ENCODE measurements at places on chromosomes 4 and X.

GRCh38 chrX:154805696-154806091 is 409 bp upstream of the MPP1 start:
- DNase-seq: no peak

- peak; percentile 19 for DNase-seq
Measured at GRCh38 chrX:151713849-151714248, 2.0 kb upstream of the FATE1 start.

- no peak for DNase-seq
Measured at GRCh38 chr4:54446581-54446980, 211.2 kb upstream of the KIT start.

DNA sequence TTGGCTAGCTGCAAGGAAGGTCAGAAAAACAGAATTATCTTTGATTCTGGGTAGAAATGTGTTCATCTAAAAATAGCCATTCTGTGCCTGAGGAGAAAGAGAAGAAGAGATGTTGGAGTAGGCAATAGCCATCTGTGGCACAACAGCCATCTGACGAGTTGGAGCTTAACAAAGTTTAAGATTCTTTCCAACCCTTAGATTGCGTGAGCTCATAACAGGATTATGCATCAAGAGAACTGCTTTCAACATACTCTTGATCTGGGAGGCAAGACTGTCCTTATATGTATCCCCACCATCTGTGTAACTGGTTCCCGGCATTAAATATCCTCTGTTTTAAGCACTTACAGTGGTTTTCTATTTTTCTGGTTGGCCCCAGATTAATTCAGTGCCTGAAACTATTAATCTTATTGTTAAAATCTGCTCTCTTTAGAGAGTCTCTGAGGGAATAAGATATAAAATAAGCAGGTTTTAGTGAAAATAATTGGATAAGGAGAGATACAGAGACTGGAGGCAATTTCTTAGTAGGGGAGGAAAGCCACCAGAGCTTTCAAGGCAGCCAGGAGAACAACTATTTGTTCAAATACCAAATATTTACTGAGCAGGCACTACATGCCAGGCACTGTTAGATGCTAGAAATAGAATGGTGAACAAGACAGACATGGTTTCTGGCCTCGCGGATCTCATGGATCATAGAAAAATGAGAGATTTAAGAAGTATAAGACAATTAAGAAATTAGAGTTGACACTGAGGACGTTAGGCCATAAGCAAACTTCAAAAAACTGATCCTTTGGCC is 398.0 kb downstream of the SMARCA1 start:
- DNase-seq: no peak

DNA sequence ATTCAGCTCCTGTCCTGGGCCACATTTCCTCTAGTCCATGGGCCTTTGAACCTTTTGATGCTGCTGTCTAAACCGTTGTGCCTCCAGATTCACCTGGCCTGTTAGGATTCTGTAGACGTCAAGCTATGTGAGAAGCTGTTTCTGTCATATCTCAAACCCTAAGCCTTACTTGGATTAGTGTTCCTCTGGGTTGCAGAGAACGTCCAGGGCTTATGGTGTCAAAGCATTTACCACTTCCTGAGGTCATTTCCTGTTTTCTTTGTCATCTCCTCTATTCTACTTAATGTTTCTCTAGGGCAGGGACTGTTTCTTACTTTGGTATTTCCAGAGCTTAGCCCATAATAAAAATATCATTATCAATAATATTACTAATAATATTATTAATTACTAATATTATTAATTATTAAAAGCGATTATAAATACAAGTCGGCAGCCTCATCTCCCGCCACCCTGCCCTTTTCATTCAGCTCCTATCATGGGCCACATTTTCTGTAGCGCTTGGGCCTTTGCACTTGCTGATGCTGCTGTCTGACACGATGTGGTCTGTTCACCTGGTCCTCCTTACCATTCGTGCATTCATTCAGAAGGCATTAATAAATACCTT is 19.1 kb downstream of the PRIMPOL start:
- peak; percentile 59 for DNase-seq

DNA sequence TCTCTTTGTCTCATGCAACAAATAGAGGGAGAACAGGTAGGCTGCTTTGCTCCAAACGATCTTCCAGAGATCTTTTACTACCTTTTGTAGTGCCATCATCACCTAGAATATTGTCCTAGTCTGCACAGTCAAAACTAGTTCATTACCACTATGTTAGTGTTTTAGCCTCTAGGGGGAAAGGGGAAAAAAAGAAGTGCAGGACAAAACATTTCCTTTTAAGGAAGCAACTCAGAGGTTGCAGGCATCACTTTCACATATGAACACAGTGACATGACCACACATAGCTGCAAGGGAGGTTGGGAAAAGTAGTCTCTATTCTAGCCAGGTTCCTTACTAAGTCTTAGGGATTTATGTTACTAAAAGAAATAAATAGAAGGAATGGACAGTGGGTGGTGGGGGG is 39.3 kb upstream of the RAP2C start:
- DNase-seq: no peak

GRCh38 chr4:6153874-6154273 is 46.5 kb downstream of the JAKMIP1 start:
- no peak for DNase-seq

DNA sequence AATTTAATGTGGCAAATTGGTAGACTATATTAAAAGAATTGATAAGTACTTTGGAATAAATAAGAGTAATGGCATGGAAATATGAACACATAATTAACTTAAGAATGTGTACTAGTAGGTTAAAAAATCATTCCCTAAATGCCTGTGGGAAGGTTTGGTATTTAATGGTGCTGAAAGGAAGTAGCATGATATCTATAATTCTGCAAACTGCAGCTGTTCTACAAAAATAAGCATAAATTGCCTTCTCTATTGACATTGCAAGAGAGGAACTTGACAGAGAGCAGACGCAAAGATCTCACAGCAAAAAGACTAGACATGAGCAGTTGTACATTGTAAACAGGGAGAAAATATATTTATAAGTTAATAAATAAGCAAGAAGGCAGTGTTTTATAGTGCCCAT is 752.5 kb upstream of the PCDH10 start:
- no peak for DNase-seq

DNA sequence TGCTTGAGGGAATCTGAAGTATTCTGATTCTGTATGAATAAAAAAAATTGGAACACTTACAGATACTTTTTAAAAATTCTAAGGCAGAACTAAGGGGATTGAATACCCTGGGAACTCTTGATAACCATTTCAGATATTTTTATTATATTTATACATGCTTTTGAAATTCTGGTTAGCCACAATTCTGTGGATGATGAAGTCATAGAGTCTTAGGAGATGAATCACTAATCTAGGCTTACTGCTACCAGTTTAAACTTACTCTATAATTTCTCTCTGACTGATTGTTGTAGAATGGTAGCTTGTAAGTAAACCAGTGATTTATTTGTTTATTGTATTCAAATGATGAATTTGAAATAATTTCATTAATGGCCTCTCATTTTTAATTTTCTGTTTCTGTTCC is 11.4 kb upstream of the SLAIN2 start:
- DNase-seq: no peak

DNA sequence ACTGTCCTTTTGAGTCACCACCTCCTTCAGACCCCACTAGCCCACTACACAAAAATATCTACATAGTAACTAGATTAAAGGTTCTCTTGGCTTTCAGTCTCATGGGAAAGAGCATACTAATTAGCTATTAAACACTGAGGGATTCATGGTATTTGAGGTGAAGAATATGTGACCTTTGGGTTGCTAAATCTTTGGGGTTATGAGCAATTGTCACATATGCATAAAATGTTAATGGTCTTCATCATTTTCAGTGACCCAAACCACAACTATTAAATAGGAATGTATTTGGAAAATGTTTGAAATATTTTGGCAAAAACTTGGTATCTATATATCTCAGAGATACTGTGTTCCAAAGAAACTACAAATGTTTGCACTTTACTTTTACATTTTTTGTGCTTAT is 365.1 kb downstream of the MAGEB5 start:
- no peak for DNase-seq

- no peak for DNase-seq
Measured at GRCh38 chrX:154419688-154420401, 8.5 kb downstream of the TAFAZZIN start.

DNA sequence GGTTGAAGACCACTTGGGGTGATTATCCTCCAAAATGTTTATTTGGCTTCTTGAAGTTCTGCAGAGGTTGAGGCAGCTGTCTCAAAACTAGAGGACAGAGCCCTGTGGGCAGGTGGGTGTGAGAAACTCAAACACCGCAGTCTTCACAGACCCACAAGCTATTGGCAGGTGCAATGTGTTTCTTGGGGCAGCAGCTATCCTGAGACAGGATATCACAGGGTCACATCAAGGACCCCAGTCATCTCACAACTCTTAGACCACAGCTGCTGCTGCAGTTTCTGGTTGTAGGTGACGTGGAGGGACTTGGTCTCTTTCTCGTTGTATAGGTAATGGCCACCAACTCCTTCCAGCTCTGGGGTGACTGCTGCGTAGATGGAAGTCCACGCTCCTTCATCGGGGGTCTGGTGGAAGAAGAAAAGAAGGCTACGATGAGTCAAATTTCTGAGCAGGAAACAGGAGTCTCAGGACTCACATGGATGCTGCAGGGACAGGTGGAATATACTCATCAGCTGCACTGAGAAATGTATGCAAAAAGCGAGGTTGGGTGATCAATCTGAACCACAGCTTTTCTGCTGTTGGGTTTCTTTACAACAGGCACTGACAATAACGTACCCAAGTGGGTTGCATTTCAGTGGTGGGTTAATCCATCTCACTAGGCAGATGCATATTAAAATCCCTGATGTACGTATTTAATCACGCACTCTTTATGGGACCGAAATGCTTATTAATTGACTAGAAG is 279.8 kb downstream of the DHRSX start:
- DNase-seq: no peak

DNA sequence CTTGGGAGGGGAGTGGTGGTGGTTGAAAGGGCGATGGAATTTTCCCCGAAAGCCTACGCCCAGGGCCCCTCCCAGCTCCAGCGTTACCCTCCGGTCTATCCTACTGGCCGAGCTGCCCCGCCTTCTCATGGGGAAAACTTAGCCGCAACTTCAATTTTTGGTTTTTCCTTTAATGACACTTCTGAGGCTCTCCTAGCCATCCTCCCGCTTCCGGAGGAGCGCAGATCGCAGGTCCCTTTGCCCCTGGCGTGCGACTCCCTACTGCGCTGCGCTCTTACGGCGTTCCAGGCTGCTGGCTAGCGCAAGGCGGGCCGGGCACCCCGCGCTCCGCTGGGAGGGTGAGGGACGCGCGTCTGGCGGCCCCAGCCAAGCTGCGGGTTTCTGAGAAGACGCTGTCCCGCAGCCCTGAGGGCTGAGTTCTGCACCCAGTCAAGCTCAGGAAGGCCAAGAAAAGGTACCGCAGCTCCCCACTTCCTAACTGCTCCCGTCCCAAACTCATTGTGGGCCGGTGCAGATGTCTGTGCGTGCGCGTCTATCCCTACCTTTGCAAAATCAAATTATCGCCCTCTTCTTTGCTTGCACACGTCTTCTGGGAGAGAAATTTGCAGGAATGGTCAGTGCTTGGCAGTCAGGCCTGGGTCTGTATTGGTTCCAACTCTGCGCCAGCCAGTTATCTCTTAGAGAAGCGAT is 533 bp downstream of the IL15 start:
- DNase-seq: no peak

DNA sequence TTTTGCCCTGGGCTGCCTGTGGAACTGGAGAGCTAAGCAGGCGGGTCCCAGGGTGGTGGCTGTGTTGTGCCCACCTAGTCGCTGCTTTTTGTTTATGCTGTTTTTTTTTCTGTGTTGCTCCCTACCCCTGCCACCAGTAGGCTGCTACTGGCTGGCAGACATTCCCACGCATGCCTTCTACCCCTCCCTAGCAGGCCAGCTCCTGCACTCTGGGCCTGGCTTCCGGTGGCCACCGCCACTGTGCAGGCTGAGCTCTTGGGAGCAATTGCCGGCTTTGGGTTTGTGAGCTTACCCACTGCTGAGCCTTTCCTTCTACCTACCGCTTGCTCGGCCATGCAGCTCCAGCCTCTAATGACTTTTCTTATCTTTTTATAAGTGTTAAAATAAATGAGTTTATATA is 57.6 kb downstream of the RBM46 start:
- no peak for DNase-seq

GRCh38 chrX:55778322-55778721 is 60.8 kb downstream of the RRAGB start:
- no peak for DNase-seq

- DNase-seq: no peak
Measured at GRCh38 chrX:143663755-143664154, 27.9 kb upstream of the SLITRK4 start.

- DNase-seq: no peak
Measured at GRCh38 chr4:48509543-48509942, 19.5 kb downstream of the ZAR1 start.

- peak; percentile 76 for DNase-seq
Measured at GRCh38 chr4:89303177-89303576, 4.4 kb downstream of the GPRIN3 start.

DNA sequence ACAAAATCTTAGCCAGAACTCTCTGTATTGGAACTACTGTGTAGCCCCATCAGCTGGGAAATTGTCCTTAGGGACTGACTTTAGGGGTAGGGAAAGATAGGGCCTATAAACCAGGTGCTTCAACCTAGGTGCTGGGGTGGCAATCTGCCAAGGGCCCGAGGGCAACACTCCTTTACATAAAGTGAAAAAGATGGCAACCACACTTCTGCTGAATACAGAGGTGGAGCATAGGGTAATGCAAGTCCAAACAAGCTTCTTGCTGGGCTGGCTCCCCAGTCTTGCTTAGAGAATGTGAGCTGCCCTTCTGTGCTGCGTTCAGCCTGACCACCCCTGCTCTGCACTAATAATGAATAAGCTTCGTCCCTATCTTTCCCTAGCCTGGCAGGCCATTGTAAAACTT is 9.8 kb downstream of the ZBTB33 start:
- DNase-seq: no peak

Measured in activated CD8-positive, alpha-beta T cell treated with anti-CD3 and anti-CD28 coated beads, Interleukin-2, amount 10 ng/mL, durations not matched to agents 7 days and 5 days (primary cell).